Muscle of arm (tissue), 14 donors: ENCODE measurements at places on chromosomes 3 and 15.

DNA sequence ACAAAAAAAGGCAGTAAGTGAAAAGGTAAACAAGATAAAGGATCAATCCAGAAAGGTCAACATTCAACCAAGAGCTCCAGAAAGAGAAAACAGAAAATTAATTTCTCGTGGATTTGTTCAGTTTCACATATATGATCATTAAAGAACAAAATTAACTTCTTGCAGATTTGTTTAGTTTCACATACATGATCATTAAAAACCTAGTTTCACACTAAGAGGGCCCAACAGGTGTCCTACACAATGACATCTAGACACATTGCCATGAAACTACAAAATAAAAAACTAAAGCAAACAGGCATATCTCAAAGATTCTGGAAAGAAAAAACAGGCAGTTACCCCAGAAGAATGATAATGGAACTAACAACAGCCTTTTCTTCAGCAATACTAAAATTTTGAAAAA lies 22.1 kb downstream of the PHC3 start:
- DNase-seq = no peak

DNA sequence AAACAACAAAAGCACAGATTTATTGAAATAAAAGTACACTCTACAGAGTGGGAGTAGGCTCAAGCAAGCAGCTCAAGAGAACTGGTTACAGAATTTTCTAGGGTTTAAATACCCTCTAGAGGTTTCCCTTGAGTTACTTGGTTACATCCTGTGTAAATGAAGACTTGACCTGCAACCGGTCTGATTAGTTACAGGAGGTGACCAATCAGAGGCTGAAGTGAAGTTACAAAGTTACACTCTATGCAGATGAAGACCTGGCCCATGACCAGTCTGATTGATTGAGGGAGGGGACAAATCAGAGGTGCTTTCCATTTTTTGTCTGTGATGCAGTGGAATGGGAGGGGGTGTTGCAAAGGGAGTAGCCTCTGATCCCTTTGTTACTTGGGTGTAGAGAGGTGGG lies 723.4 kb downstream of the ZPLD1 start:
- DNase-seq = no peak

DNA sequence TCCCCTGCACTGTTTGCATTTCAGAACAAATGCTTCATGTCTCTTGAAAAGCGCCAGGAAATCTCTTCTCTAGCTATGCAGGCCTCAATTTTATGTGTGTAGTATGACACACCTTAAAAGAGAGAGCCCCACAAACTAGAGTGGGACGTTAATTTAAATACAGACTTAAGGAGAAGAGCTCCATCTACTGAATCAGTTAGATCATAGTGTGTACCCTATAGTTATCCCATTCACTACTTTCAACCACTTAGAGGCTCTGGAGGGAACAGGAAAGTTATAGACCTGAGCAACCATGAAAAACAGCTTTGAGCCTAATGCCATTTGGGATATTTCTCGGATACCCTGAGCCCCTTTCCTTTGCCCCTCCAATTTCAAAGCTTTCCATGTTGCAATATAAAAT lies 153.7 kb downstream of the TIGIT start:
- DNase-seq = no peak

DNA sequence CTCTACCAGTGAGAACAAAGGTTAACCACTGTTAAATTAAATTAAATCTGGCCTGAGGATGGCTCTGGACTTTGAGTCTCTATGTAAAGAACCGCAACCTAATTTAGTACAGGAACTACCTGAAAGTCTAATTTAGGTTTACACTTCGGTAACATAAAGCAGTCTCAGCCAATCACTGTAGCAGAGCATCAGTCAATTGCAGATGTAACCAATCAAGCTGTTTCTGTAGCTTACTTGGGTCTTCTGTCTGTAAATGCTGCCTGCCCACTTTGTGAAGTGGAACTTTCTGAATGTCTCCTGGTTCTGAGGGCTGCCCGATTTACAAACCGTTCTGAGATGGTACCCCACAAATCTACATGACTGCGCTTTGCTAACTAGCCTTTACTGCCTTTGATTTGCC lies 39.1 kb upstream of the RASGRP1 start:
- no peak for DNase-seq

- DNase-seq = no peak
Observed at GRCh38 chr3:16509721-16510619, 3.5 kb downstream of the RFTN1 start.
